Retinal pigment epithelial cell (primary cell): ENCODE measurements at places on chromosomes 16 and 17.

DNA sequence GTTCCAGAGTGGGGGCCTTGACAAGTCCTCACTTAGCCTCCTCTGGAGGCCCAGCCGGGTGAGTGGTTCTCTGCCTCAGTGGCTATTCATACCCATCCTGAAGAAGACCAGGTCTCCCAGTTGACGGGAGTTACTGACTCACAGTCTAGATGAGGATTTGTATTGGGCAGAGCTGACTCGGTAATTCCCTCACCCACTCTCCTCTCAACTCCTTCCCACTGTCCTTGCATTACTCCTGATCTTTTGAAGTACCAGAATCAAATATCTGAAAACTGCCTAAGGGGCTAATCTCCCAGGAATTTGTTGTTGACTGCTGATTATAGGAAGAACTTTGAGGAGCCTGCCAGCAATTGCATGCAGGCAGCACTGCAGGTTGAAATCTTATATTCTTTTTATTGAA lies 14.2 kb downstream of the SAP30BP start:
- DNase-seq = peak; percentile 71

- DNase-seq = no peak
Observed at GRCh38 chr16:11585460-11586377, 1.0 kb downstream of the LITAF start.

DNA sequence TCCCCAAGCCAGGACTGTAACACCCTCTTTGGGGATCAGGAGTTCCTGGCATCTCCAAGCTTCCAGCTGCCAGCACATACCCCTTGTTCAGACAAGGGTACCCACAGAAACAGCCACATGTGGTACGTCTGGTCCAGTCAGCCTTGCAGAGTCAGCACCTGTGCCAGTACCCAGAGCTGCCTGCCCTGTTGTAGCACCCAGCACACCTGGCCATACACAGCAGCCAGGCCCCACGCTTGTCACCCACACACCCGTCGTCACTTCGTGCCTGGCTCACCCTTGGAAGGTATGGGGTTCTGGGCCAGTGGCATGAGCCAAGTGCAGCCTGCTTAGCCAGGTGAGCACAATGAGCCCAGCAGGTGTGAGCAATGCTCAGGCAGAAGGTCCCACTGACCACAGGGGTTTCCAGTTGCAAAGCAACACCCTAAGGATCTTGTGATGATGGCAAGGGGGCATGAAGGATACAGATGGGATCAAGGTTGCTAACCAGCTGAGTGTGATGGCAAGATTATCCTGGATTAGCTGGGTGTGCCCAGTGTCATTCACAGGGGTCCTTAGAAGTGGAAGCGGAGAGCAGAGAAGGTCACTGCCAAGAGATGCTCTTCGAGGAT lies 202.3 kb downstream of the CPPED1 start:
- DNase-seq = no peak

DNA sequence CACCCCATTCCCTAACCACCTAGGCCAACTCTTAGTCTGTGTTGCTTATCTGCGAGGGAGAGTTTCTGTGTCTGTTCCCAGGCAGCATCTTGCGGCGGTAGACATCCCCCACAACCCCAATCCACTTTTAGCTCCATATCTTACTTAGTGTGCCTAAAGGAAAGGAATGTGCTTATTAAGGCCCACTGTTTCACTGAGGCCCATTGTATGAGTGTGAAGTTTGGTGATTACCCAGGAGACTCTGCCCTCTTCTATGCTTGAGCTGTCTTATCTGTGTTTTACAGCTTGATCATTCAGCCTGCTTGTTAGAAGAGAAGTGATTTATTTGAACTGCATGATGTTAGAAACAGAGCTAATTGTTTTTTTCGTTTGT lies 10.3 kb upstream of the MLYCD start:
- DNase-seq = no peak

GRCh38 chr17:15381707-15382106 lies 40.3 kb upstream of the TEKT3 start:
- no peak for DNase-seq

- DNase-seq = no peak
Observed at GRCh38 chr16:86531191-86531545, 20.8 kb downstream of the FOXF1 start.

- DNase-seq = no peak
Observed at GRCh38 chr17:48779421-48779820, 37.6 kb downstream of the TTLL6 start.

- no peak for DNase-seq
Observed at GRCh38 chr17:81556863-81557262, 4.7 kb upstream of the FAAP100 start.

DNA sequence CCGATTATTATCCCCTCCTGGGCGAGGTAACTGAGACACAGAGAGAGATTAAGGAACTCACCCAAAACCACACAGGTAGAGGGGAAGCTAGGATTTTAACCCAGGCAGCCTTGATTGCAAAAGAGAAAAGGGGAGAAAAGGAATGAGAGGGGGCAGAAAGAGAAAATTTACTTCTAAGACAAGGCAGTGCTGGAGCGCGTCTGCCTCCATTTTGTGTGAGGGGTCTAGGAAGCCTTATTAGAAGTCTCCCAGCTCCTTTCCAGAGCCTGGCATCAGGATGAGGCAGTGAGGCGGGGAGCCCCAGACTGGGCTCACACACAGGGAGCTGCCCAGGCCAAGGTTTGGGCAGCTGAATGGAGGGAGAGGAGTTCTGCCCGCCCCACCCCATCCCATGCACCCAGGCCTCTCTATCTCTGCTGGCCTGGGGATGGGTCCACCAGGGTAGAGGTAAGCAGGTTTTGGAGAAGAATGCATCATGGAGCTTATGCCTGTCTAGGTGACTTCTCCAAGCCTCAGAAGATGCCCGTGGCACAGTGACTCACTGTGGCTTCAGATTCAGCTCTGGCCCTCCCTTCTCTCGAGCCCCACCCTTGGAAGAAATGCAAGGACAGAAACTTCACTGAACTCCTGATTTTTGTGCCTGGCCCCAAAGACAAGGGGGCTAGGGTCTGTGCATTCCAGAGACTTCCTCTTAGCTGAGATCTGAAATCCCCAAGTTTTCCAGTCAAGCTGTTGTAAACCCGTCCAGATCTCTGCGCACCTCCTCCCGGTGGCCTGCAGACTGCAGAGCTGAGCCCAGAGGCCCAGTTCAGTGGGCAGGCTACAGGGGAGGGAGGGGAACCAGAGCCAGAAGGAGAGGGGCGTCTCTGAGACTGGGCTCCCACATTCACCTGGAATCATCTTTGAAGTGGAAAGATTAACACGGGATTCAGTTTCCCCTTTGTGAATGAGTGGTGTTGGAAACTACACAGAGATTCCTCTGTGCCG lies 95.1 kb upstream of the CDH5 start:
- no peak for DNase-seq

GRCh38 chr16:81214745-81215166 lies 23.7 kb upstream of the BCO1 start:
- DNase-seq = no peak
